ENCODE measurements at places on chromosomes 12 and 14. TPM values are rescaled to one million over a fixed set of nuclear protein-coding genes. Genes with fewer than 3 reads are reported as not detected.

The SLC25A47 gene
- total RNA-seq: not detected

The PSMD9 gene
- total RNA-seq: 132 TPM

The CCDC177 gene
- 0.07 TPM for total RNA-seq

The GPR162 gene
- total RNA-seq: 51.0 TPM

The TRMT61A gene
- total RNA-seq: 5.7 TPM

The PGF gene
- total RNA-seq: 18.1 TPM

The KCNH5 gene
- total RNA-seq: 0.06 TPM

- no peak overlapping the region for H3K27ac ChIP-seq
- peaks cover 4% of the 10 kb centered on the region for H3K4me1 ChIP-seq
- H3K36me3 ChIP-seq: no peaks in the 10 kb centered on the region
- H3K4me3 ChIP-seq: no peak overlapping the region
- DNase-seq: no peak
- H3K27me3 ChIP-seq: no peaks in the 10 kb centered on the region
Measured at GRCh38 chr14:67459336-67459735, 29.2 kb downstream of the TMEM229B start.

DNA sequence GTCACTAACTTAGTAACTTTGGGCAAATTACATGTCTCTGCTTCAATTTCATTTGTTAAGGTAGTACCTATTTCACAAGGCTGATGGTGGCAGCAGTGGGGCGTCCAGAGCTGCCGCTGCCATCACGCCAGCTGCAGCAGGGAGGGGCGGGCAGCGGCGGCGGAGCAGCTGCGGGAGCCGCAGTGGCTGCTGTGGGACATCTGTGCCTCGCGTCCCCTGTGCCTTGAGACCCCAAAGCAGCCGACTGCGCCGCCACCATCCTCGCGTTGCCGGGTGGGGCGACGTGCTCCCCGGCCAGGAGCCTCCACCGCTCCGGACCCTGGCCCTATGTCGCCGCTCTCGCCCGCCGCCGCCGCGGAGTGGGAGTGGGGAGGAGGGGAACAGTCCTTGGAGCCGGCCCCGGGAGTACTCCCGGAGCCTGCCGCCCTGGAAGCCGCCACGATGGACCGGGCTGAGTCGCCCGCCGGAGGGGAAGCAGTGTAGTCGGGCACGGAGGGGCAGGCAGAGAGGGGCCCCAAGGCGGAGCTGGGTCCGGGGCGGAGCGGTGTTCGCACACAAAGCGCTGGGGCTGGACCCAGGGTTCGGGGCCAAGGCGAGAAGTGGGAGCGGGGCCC lies 51.4 kb downstream of the A2M start:
- H3K4me1 ChIP-seq: peaks cover 5% of the 10 kb centered on the region
- no peaks in the 10 kb centered on the region for H3K27me3 ChIP-seq
- no peaks in the 10 kb centered on the region for H3K36me3 ChIP-seq

GRCh38 chr14:38079268-38079667 lies 128.4 kb upstream of the SSTR1 start:
- peaks cover 9% of the 10 kb centered on the region for H3K4me1 ChIP-seq
- H3K27me3 ChIP-seq: no peaks in the 10 kb centered on the region
- no peak overlapping the region for H3K4me3 ChIP-seq
- no peak for DNase-seq
- no peaks in the 10 kb centered on the region for H3K36me3 ChIP-seq

DNA sequence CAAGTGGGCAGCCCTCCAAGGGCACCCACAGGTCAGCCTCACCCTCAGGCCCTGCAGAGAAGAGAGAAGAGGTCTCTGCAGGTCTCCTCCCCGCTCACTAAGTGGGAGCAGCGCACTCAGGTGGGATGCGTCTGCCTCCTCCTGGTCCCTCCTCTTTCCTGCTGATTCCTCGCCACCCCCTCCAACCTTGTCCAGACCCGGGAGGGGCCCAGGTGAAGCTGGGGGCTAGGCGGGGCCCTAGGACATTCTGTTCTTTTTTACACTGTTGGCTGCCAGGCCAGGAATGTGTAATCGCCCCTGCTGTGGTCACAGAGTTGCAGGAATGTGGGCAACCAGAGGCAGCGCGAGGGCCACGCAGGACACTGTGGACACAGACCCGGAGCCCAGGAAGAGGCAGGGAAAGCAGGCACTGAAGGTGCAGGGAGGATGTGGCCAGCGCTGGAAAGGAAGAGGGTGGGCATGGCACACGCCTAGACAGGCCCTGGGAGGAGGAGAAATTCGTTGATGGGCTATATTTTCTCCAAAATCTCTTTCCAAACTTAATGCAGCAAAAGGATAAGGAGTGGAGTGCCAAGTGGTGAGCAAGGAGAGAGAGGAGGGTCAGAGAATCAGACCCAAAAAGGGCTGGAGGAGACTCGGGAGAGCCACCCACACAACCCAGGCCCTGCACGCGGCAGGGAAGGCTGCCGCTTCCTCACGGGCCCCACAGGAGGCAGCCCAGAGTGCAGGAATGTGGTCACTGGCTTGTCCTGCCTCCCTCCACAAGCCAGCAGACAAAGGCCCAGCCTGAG lies 911 bp upstream of the SCNN1A start:
- no peak overlapping the region for H3K4me3 ChIP-seq
- no peaks in the 10 kb centered on the region for H3K36me3 ChIP-seq
- peak; percentile 84 for DNase-seq
- peaks cover 13% of the 10 kb centered on the region for H3K4me1 ChIP-seq

DNA sequence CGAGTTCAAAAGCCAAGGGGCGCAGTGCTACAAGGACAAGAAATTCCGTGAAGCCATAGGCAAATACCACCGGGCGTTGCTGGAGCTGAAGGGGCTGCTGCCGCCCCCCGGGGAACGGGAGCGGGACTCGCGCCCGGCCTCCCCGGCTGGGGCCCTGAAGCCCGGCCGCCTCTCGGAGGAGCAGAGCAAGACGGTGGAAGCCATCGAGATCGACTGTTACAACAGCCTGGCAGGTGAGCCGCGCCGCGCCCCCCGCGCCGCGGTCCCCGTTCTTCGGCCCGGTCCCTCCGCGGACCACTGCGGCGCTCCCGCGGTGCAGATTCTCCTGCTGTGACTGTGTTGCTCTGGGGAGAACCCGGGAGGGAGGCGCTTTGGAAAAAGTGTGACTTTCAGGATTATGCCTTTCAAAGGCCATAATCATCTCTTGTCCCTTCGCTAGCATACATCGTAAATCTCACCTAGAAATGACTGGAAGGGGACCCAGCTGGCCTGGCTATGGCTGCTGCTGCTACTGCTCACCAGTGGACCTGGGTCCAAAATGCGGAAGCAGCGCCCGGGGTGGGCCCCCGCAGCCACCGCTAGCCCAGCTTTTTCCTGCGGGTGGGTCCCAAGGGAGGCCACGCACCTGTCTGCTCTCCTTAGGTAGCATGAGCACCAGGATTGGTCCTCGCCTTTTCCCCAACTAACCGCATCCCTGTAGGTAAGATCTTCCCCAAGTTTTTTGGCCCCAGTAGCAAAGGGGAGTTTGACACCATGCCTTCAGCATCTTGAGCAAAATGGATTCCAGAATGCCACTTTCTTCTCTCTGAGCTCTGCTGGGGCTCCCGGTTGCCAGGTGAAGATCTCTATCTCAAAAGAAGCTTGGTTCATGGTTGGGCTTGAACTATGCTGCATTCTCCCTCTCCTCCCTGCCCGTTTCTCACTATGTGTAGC lies 853 bp downstream of the TTC9 start:
- H3K27me3 ChIP-seq: peaks cover 49% of the 10 kb centered on the region
- peak overlapping the region; percentile 69 for H3K4me3 ChIP-seq
- H3K4me1 ChIP-seq: no peaks in the 10 kb centered on the region
- DNase-seq: peak; percentile 1

DNA sequence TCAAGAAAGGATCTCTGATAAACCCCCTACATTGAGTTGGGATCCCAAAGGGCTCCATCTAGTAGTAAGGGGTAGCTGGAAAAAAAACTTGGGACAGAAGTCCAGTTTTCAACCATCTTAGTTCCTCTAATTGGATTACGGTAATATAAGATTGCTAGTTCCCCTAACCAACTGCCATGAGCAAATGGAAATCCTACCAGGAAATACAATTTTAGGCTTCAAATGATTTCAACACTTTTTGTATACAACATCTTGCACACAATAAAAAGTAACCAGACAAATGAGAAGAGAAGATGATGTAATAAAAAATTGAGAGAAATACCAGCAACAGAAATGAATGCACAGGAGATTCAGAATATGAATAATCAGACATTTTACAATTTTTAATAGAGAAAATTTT lies 73.0 kb downstream of the TSHR start:
- DNase-seq: no peak
- H3K27ac ChIP-seq: no peak overlapping the region

- DNase-seq: no peak
- no peaks in the 10 kb centered on the region for H3K4me1 ChIP-seq
- no peaks in the 10 kb centered on the region for H3K27me3 ChIP-seq
- no peaks in the 10 kb centered on the region for H3K36me3 ChIP-seq
- H3K4me3 ChIP-seq: no peak overlapping the region
- H3K27ac ChIP-seq: no peak overlapping the region
Measured at GRCh38 chr14:81252278-81252677, 31.5 kb upstream of the GTF2A1 start.

DNA sequence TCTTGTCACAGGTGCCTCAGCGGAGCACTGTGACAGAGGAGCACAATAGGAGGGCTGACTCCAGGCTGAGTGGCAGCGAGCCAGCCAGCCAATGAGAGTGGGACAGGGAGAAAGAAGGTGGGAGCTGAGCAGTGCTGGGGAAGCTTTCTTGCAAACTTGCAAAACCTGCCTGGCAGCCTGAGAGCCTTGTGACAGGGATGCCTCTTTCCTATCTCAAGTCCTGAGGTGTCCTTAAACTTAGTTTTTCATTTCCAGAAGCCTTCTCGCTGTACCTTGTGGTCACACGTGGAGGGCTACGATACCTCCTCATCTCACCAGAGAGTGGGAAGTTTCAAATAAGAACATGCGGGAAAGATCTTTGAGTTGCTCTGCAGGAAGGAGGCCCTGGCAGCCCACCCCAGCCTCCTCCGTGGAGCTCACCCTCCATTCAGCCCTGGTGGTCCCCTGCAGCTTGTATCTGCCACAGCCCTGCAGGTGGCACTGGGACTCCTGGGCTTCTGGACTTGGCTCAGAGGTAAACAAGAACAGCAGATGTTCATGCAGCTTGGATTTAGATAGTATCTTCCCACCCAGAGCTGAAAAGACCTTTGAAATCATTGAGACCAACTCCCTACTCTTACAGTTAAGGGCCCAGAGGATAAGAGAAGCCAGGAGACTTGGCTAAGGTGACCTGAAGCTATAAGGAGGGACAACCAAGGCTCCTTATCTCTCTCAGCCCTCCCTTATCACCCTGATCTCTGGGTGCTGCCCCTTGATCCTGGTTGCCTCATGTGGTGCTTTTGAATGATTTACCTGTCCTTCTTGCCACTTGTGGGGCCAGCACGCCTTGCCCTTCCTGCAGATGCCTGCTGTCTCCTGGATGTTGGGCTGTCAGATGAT lies 153.5 kb upstream of the MAX start:
- no peak overlapping the region for H3K4me3 ChIP-seq
- H3K36me3 ChIP-seq: no peaks in the 10 kb centered on the region
- H3K4me1 ChIP-seq: peaks cover 10% of the 10 kb centered on the region
- no peaks in the 10 kb centered on the region for H3K27me3 ChIP-seq

GRCh38 chr14:81509321-81509720 lies 24.3 kb downstream of the SEL1L start:
- no peaks in the 10 kb centered on the region for H3K27me3 ChIP-seq
- no peak for DNase-seq
- no peaks in the 10 kb centered on the region for H3K4me1 ChIP-seq
- peaks cover 12% of the 10 kb centered on the region for H3K36me3 ChIP-seq
- H3K27ac ChIP-seq: no peak overlapping the region

- peaks cover 19% of the 10 kb centered on the region for H3K4me1 ChIP-seq
- DNase-seq: peak; percentile 9
- H3K4me3 ChIP-seq: no peak overlapping the region
- no peaks in the 10 kb centered on the region for H3K27me3 ChIP-seq
- H3K36me3 ChIP-seq: no peaks in the 10 kb centered on the region
- no peak overlapping the region for H3K27ac ChIP-seq
Measured at GRCh38 chr12:67042697-67043131, 226.4 kb upstream of the CAND1 start.

DNA sequence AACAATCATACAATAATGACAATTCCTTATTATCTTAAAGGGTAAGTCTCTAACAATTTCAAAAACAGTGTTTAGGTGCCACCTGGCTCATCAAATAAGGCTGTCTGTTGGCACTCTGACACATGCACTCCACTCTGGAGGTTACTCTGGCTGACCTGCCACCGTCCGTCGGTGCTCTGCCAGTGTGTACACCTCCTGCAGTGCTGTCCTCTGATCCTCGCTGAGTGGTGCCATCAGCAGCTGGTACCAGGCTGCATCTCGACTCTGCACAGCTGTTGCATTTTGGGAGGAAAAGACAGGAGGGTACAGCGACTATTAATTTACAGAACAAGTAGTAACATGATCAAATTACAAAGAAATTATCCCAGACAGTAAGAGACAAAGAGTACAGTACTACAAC lies 63.9 kb downstream of the IPO8 start:
- H3K4me3 ChIP-seq: no peak overlapping the region
- no peak for DNase-seq
- H3K36me3 ChIP-seq: peaks cover 23% of the 10 kb centered on the region
- no peaks in the 10 kb centered on the region for H3K4me1 ChIP-seq
- no peak overlapping the region for H3K27ac ChIP-seq

GRCh38 chr12:65977384-65977783 lies 153.1 kb downstream of the HMGA2 start:
- H3K27me3 ChIP-seq: no peaks in the 10 kb centered on the region
- H3K4me1 ChIP-seq: no peaks in the 10 kb centered on the region
- no peaks in the 10 kb centered on the region for H3K36me3 ChIP-seq
- H3K27ac ChIP-seq: no peak overlapping the region
- peak; percentile 30 for DNase-seq
- no peak overlapping the region for H3K4me3 ChIP-seq

DNA sequence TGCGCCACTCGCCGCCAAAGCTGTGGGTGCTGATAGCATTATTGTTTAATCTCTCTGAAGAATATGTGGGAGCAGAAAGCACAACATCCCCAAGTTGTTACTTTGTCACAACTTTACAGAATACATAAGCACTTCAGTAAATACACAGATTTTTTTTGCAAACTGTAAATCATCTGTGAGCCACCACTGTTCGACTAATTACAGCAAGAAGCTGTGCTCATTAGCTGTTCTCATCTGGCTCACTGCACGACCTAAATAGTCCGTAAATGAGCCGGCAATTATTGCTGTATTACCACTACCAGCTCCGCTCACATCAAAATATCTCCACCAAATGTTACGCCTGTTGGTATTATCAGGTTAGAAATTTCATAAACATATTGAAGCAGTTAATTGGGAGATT lies 228.9 kb upstream of the PRKD1 start:
- no peak overlapping the region for H3K27ac ChIP-seq
- DNase-seq: no peak
- H3K4me3 ChIP-seq: no peak overlapping the region
- H3K36me3 ChIP-seq: no peaks in the 10 kb centered on the region
- peaks cover 12% of the 10 kb centered on the region for H3K4me1 ChIP-seq

- H3K27me3 ChIP-seq: no peaks in the 10 kb centered on the region
- no peak for DNase-seq
- H3K4me1 ChIP-seq: peaks cover 4% of the 10 kb centered on the region
- H3K36me3 ChIP-seq: no peaks in the 10 kb centered on the region
Measured at GRCh38 chr14:68372368-68372767, 420.5 kb downstream of the ZFP36L1 start.

- DNase-seq: no peak
- no peaks in the 10 kb centered on the region for H3K36me3 ChIP-seq
- no peaks in the 10 kb centered on the region for H3K4me1 ChIP-seq
- H3K27ac ChIP-seq: no peak overlapping the region
- H3K4me3 ChIP-seq: no peak overlapping the region
Measured at GRCh38 chr12:64030155-64030554, 185.7 kb downstream of the SRGAP1 start.

Measured in cardiac muscle cell (in vitro differentiated cells and primary cell).